ENCODE measurements at places on chromosomes 11 and 22.

GRCh38 chr11:128302425-128303186 lies 284.8 kb downstream of the ETS1 start:
- no peak for DNase-seq

GRCh38 chr11:125078516-125079140 lies 15.5 kb downstream of the SLC37A2 start:
- DNase-seq, result no peak

GRCh38 chr11:66080055-66080817 lies 10.2 kb downstream of the PACS1 start:
- DNase-seq, result no peak

GRCh38 chr11:46570790-46571398 lies 22.9 kb downstream of the AMBRA1 start:
- DNase-seq, result no peak

GRCh38 chr11:129268371-129268770 lies 76.2 kb upstream of the ARHGAP32 start:
- no peak for DNase-seq

- DNase-seq, result no peak
Observed at GRCh38 chr11:66639066-66639813, 737 bp downstream of the RBM4 start.

- DNase-seq, result no peak
Observed at GRCh38 chr22:38424525-38425080, 30.4 kb downstream of the KCNJ4 start.

GRCh38 chr11:1824221-1825038 lies 10.4 kb upstream of the SYT8 start:
- DNase-seq, result no peak

GRCh38 chr11:8723711-8724110 lies 41.1 kb downstream of the RPL27A start:
- no peak for DNase-seq

GRCh38 chr11:114416441-114416961 lies 16.0 kb downstream of the RBM7 start:
- no peak for DNase-seq

GRCh38 chr11:81165164-81165563 lies 1568.5 kb downstream of the FAM181B start:
- DNase-seq, result no peak

DNA sequence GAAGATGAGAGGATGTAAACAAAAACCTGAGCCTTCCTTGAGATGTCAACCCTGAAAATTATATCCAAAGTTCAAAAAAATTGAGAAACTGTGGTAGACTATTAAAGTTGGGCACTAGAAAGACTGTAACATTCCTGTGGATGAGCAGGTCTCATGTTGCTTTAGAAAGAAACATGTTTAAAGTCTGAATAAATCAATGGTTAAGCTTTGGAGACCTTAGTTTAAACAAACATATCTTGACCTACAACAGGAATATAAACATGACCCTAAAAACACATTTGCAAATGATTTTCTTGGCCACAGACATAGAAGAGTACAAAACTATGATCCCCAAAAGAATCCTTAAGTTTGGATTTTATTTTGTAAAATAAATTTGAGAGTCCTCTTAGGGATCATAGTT lies 38.1 kb upstream of the PCF11 start:
- no peak for DNase-seq

DNA sequence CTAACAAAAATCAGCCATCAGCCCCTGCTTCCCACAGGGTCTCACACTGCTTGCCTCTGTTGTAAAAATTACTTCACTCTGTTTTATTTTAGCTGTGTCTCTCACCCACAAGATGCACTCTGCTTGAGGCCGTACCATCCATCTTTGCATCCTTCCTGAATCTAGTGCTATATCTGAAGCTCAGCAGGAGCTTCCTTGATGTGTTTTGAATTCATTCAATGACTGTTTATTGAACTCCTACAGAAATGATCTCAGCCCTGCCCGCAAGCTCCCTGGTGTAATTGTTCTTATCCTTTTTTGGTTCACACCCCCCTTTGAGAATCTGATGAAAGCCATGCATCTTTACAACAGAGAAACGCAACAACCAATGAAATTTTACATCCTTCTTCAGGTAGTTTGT lies 310.2 kb upstream of the ZC3H12C start:
- no peak for DNase-seq

DNA sequence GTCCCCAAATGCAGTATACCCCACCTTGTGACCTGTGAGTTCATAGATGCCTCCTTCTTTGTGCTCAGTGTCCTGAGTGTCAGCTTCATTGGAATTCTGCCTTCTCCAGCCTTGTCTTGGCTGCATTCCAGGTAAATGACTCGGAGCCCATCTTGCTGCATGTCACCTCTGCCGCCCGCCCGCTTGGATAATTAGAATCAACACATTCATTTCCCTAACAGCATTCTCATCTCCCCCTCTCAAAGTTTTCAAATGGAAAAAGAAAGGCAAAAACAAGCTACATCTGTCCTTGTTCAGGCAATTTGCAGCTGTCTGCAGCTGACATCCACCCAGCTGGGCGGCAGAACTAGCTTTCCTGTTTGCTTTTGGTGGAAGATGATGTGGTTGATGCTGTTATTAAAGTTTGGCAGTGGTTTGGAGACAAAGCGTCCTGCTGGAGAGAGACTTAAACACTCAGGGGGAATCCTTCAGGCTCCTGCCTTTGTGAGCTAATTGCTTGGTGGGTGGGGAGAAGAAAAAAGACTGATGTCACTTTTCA lies 198.8 kb upstream of the SEZ6L start:
- DNase-seq, result peak; percentile 24

DNA sequence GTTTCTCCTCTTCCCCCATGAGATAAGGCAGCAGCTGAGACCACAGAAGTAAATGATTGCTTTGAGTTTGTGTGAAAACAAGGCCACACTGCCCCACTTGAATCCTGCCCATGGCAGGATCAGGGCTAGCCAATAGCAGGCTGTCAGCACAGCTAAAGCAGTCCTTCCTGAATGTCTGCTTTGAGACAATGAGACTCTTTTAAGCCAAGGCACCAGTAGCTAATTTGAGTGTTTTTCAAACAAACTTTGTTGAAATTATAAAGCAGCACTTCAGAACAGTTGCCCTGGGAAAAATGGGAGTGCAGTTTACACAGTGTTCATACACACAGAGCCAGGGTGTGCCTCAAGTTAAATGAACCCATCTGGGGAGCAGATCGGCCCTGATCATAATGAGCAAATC lies 103.5 kb upstream of the OR5AK2 start:
- no peak for DNase-seq

GRCh38 chr11:8779732-8780131 lies 97.1 kb downstream of the RPL27A start:
- DNase-seq, result no peak

DNA sequence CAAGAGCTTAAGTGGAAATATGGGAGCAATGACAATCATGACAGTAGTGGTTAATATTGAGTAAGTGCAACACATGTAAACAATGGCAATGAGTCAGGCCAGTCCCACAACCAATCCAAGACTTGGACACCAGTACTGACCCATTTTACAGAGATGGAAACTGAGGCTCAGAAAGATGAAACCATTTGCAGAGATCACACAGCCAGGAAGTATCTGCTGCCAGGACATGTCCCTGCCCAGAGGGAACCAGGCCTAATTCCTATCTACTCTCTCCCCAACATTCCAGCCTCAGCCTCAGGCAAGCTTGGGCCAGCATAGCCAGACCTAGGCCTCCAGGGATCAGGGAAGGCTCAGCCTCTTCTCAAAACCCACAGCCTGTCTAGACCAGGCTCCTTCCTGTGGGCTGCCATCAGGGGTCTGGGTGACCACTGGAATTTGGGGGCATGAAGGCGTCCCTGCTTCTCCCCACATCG lies 395.1 kb downstream of the MN1 start:
- no peak for DNase-seq

- DNase-seq, result no peak
Observed at GRCh38 chr11:111388420-111388819, 9.3 kb upstream of the POU2AF1 start.

- DNase-seq, result no peak
Observed at GRCh38 chr11:94791216-94791889, 23.2 kb downstream of the AMOTL1 start.

GRCh38 chr22:22618923-22619322 lies 25.5 kb upstream of the GGTLC2 start:
- no peak for DNase-seq

GRCh38 chr11:77190331-77191075 lies 62.5 kb downstream of the MYO7A start:
- no peak for DNase-seq

GRCh38 chr22:44396727-44397722 lies 84.3 kb upstream of the SHISAL1 start:
- no peak for DNase-seq

GRCh38 chr22:27443306-27443705 lies 358.2 kb downstream of the MN1 start:
- no peak for DNase-seq

DNA sequence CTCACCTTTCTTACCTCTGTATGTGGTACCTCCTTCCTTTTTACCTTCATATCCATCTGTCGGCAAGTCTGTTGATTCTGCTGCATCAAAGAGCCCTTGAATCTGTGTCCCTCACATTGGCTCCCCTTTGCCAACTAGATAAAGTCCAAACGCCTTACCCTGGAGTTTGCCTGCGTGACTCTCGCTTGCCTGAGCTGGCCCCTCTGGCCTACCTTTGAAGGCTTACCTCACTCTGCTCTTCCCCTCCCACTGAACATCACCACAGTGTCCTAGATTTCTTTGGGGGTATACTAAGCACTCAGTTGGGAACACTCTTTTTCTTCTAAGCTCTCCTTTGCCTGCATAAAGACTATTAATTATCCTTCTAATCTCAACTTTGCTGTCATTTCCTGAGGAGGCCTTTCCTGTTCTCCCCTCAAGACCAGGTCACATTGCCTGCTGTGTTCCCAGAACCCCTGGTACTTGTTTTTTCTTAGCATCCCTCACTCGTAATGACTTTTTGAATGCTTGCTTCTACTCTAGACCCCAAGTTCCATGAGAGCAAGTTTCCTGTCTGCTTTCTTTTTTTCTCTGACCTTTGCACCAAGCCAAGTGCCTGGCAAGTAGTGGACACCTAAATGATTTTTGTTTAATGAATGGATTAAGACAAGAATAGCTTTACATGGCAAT lies 67.8 kb upstream of the ADORA2A start:
- DNase-seq, result no peak

GRCh38 chr11:70833011-70833410 lies 419.4 kb downstream of the SHANK2 start:
- DNase-seq, result no peak

GRCh38 chr22:20240447-20240764 lies 27.7 kb downstream of the RTN4R start:
- DNase-seq, result peak; percentile 36

GRCh38 chr11:29914203-29914930 lies 102.5 kb downstream of the KCNA4 start:
- DNase-seq, result no peak

DNA sequence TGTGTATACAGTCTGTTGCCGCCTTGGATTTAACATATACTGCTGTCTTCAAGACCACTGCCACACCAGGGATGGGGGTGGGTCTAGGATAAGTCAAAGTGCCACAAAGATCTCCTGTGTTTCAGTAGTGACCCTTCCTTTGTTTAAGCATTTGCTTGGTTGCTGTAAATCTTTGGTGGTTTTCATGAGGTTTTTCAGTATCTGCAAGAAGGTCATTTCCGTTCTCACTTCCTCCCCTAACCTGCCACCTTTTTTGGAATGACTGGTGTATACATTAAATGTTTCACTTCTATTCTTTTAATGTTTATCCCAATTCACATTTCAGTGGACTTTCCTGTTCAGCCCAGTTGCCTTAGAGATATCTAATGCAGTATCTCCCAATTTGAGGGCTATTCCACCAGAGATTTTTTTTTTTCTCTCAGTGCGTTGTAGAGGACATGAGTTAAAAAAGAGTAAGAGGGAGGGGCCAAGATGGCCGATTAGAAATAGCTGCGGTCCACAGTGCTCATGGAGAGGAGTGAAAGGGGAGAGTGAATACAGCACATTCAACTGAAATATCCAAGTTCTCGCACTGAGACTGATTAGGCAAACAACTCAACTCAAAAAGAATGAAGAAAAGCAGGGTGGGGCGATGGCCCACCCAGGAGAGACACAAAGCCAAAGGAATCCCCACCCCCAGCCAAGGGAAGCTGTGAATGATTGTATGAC lies 43.2 kb downstream of the USP47 start:
- DNase-seq, result no peak

- DNase-seq, result no peak
Observed at GRCh38 chr22:40270748-40271373, 75.4 kb upstream of the ADSL start.

DNA sequence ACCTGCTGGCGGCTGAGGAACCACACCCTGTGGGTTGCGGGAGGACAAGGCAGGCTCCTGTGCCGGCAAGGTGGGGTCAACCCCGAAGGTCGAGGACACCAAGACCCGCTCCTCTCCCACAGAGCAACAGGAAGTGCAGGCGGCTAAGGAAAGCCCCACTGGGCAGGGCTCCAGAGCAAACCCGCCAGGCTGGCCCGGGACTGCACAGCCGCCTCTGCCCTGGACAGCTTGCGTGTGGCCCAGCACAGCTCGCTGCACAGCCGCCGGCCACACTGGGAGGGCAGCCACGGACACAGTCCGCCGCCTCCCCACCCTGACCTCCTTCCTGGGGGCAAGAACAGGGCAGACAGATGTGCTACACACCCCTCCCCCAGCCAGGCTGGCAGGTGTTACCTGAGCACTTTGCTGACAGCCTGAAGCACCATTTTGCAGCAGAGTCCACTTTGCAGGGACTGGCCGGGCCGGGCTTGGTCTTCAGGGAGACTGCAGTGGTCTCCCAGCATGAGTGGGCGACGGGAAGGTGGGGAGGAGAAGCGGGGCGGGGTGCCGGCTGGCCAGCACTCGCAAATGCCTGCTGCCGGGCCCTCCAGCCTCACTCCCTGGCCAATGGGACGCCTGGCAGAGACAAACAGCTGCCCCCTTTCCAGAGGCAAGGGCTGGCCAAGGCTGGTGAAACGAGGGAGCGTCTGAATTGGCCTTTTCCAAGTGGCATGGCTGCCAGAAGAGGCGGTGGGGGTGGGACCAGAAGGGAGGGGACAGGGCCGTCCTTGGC lies at the start of gene MOB2:
MOB2 (minus strand) TSS at position 726 of the 772 bp plus-strand sequence; CDS start at position 503, 223 bp downstream.
- peak; percentile 38 for DNase-seq

All from WTC11 (cell line).